Stimulated activated CD4-positive, alpha-beta T cell treated with anti-CD3 and anti-CD28 coated beads, Interleukin-12 subunit alpha, Interleukin-12 subunit beta, amount 100 ng/mL, for 4 hours (primary cell): ENCODE measurements at places on chromosomes 2 and 18.

DNA sequence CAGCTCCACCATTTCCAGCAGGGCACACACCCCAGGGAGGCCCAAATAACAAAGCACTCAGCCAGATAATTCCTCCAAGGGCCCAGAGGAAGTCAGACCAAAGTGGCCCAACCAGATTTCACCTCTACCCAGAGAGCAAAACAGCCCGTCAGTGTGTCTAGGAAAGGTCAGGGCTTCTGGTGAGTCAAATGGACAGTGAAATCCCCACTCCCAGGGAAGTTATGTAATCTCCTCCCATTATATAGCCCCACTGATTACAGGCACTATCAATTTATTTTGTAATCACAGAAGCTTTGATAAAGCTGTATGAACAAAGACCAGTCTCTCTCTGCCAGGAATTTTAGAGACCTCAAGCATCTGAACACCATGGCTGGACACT is 4.0 kb downstream of the B4GALT6 start:
- no peak for DNase-seq

DNA sequence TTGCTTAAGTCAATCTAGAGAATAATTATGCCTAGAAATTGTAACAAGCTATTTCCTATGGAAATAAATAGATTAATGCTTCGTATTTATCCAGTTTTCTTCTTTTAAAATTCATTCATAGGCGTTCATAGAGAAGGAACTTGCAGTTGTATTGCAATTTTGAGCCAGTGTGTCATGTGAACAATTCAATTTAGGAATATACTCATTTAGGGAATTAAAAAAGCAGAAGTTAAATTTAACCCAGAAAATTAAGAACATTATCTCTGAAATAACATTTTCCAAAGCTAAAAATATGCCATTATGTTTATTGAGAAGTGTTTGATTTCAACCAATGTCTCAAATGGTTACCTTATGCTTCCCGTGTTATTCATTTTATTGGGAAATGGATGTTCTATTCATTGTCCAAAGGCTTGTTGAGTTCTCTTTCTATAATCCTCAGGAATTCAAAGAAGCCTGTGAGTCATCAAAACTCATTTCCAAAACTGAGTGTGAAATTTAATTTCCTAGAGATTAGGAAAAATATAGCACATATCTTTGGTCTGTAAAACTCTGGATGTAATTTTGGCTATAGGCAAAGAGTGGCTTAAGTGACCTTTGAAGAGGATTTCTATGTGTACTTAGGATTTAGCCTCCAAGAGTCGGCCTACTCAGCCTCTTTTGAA is 99.7 kb downstream of the SLC8A1 start:
- no peak for DNase-seq

GRCh38 chr18:12307701-12308385 is at the start of gene TUBB6:
Gene TUBB6, plus strand, starts transcription at chr18:12308241. Its CDS starts 52 bp downstream, at chr18:12308293.
- DNase-seq: no peak

DNA sequence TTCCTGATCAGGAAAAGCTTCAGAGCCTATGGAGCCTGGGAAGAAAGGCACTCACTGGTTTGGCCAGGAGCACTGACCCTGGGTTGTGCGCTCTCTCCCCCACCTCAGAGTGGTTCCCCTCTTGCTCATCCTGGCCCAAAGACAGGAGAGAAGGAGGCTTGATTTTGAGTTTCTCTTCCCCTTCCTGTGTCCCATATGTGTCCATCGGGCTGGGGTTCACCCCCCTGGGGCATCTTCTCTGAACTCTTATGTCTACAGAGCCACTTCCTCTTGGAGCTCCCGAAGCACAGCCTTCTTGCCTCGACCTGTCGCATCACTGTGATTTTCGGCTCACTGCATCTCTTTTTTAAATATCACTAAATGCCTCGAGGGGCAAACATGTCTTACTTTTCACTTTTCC is 692.3 kb downstream of the RNF144A start:
- DNase-seq: no peak

DNA sequence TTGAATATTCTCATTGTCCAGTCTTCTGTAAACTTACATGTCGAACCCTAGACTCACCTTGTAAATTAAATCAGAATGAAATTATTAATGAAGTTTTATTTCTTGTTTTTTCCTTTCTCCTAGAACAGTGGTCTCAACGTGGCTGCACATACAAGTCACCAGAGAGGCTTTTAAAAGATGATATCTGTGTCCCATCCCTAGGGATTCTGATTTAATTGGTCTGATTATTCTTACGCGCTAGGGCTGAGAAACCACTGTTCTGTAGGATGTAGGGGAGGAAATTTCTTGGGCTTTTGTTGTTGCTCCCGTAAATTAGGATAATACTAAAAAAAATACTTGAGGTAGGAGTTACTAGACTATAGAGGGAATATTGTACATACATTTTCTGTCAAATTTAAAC is 32.1 kb downstream of the PPM1B start:
- no peak for DNase-seq

DNA sequence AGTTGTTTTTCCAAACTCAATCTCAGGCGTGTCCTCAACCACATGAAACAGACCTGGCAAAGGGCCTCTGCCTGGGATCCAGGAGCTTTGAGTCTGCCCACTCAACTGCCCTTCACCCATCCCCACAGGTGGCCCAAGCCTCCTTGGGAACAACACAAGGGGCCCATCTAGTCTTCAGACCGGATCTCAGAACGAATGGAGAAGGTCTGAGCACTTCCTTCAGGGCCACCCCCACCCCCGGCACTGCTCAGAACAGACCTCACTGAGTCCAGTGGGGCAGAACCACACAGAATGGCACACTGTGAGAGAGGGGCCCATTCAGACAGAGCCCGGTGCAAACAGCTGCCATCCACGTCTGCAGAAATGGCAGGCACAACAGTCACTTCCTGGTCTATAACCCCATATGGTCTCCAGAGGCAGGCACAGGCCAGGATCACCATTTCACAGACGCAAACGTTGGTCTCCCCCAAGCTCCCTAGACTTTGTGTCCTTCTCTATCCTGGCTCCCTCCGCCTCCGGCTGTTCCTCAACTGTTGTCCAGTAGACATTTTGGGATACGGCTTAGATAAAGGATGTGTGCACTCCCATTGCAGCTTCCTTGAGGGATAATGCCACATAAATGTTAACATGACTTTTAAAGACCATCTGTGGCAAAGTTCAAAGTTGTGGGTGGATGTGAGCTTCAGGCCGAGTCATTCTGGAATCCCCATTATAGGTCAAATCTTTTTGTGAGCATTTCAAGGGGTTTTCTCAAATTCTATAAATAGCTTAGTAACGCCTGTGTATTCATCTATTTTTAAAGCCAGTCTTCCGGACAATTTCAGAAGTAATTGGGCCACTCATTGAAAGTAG is 149.7 kb downstream of the SMAD7 start:
- DNase-seq: no peak

- no peak for DNase-seq
Measured at GRCh38 chr18:73545472-73545871, 602.2 kb downstream of the FBXO15 start.

GRCh38 chr2:10579876-10580514 is 109.8 kb downstream of the NOL10 start:
- no peak for DNase-seq
